ENCODE measurements at places on chromosomes 11 and 22.

- no peak for DNase-seq
Measured at GRCh38 chr11:113647856-113648255, 58.3 kb downstream of the TMPRSS5 start.

GRCh38 chr11:107722662-107723061 is 10.8 kb upstream of the SLN start:
- no peak for DNase-seq

DNA sequence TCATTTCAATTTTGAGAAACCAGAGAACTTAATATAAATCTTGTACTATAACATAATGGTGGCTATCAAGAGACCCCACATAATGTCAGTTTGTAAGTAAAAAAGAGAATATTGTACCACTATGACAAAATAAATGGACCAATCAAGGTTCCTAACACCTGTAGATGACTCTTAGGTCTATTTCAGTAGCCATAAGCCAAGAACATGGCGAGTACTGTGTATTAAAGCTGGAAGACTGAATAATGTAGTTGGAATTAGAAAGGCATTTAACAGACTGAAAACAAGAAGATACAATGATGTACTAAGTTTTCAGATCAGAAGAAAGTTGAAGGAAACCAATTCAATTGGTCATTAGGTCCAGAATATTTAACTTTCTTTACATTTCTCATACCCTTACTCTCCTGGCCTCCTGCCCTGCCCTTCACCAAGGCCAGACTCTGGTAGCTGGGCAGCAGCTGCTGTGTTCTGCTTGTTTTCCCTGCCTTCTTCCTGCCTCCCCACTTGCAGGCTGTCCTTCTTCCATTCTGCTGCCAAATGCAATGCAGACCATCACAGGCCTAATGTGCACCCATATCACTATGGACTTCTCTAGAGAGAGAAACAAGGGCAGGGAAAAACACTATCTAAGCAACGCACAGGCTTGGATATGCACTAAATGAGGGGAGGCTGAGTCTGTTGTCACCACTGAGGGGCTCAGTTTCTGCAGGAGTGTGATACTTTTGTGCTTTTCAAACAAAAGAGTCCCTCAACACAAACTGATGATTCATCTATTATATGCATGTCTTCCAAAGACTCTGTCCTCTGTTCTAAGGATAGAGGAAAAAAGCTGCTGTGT is 60.1 kb downstream of the RAB30 start:
- DNase-seq, result no peak

DNA sequence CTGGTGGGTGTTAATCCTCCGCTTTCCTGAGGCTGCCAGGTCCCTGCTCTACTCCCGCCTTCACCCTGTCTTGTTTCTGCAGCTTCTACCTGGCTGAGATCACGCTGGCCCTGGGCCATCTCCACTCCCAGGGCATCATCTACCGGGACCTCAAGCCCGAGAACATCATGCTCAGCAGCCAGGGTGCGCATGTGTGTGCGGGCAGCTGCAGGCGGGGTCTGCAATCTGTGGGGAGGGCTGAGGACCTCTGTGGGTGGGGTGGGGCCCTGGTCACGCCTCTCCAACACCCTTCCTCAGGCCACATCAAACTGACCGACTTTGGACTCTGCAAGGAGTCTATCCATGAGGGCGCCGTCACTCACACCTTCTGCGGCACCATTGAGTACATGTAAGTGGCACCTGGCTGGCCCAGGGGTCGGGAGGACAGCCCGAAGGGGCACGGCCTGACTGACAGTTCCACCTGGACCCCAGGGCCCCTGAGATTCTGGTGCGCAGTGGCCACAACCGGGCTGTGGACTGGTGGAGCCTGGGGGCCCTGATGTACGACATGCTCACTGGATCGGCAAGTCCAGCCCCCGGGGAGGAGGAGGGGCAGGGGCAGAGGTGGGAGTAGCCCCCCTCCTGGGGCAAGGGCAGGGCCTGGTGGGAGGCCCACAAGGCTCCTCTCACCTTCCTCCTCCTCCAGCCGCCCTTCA is 4.5 kb downstream of the RPS6KB2 start:
- DNase-seq, result no peak

GRCh38 chr22:49785841-49786471 is 41.7 kb downstream of the BRD1 start:
- DNase-seq, result no peak

GRCh38 chr11:37896016-37896415 is 1298.0 kb upstream of the RAG2 start:
- DNase-seq, result no peak

- DNase-seq, result no peak
Measured at GRCh38 chr11:11588243-11588642, 33.6 kb downstream of the GALNT18 start.

DNA sequence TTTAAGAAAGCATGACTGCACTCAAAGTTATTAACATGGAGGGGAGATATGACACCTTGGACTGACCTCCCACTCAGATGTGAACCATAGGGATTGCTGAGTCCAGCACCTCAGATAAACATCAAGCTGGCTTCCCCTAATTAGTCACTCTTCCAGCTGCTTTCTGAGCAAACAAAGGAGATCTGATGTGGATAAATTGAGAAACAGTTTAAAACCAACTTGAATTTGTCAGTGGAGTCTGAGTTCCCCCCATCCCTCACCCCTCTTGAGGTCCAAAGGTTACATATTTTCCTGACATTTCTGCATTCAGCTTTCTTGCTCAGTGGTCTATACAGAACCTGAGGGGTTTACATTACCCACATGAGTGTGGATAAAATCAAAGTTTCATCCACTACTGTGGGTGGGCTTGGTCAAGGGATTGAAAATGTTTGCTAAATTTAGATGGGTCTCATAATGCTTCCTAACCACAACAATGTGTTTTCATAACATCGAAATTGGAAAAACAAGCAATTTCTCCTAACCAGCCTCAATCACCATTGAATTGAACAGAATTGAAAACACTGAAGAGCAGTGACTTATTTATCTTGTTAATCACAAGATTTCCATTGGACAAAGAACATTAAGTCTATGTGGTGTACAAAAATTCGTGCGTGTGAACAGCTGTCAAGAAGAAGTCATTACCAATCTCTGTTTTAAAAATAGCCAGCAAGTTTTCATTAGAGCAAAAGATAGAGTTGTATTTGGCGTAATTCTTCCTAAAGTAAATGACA is 292.3 kb downstream of the METTL15 start:
- DNase-seq, result peak; percentile 58

GRCh38 chr11:76769645-76770586 is 13.2 kb upstream of the TSKU start:
- DNase-seq, result peak; percentile 53

DNA sequence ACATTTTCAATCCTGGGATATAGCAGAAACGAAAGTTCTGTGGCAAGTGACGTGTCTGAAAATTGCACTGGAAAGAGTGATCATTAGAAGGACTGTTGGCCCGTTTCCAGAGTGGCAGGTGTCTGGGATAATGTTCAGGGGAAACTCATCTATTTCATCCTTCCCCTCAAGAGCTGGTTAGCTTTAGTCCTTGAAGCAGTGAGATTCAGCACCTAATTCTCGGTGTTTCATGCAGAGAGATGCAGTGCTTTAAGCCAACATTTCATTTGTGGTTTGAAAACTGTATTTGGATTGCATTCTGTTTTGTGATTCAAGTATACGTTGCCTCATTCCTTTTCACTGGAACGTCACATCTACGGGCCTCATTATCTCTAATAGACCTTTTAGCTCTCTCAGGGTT is 205.0 kb upstream of the RAG2 start:
- no peak for DNase-seq

DNA sequence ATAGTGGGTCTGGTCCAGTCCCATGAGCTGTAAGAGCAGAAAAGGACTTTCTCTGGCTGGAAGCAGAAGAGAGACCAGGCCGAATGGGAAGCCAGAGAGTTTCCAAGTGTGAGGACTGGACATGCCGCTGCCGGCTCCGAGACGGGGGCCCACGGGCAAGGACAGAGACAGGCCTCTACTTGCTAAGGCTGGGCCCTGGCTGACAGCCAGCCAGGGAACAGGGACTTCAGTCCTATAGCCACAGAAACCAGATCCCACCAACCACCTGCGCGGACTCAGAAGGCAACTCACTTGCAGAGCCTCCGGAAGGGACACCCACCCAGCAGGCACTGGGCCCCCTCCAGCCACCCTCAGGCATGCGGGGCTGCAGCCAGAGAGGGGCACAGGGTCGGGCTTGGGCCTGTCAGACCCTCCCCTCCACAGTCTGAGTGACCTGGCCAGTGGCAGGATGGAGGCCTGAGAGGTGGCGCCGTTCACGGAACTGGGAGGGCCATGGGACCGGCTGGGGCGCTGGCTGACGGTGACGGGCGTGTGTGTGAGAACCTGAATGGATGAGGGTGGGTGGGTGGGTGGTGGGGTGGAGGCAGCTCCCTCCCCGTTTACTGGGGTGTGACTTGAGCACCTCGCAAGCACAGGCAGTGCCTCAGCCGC is 47.8 kb upstream of the A4GALT start:
- no peak for DNase-seq

DNA sequence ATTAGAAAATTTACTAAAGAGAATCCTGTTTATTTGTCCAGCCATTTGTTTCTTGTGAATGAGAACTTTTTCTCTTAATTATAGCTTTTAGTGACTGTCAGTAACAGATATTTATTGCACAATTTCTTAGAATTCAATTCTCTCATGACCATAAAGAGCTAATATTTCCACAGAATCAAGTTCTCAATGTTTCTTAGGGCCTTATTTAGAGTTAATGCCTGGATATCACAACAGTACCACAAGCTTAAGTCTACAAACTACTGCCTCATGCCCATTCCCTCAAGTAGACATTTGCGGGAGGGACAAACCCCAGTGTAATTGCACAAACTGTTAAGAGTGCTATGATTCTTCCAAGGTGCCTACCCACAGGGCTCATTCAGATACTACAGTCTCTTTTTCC is 199.7 kb upstream of the POU2AF2 start:
- DNase-seq, result no peak

- no peak for DNase-seq
Measured at GRCh38 chr11:1292018-1292643, 17.3 kb downstream of the TOLLIP start.

DNA sequence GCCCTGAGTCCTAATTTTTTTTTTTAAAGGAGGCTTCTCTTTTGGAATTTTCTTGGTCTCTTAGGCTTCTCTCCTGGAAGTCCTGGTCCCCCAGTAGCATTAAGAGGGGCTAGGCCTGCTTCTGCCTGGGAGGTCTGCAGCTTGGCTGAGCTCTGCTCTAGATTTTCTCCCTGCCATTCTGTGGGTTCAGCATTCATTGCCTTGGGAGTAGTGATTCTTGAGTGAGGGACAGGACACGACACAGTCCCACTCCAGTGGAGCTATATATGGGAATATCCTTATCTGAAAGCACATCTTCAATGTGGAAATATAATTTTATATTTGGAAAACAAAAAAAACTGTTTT is 3.7 kb downstream of the IGSF22 start:
- no peak for DNase-seq

DNA sequence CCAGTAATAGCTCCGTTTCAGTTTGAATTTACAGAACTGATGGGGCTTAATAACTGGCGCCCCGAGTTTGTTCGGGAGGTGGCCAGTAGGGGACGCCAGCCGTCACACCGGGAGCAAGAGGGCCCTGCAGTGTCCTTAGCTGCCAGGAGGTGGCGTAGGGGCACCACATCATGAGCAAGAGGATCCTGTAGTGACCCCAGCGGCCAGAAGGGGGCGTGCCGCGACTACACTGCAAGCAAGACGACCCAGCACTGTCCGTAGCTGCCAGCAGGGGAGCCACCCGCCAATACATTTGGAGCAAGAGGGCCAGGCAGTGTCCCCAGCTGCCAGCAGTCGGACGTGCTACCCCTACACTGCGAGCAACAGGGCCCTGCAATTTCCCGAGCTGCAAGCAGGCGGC is 663.7 kb upstream of the B3GAT1 start:
- peak; percentile 43 for DNase-seq

- DNase-seq, result no peak
Measured at GRCh38 chr11:31725176-31725575, 85.9 kb downstream of the PAX6 start.

Measured in ELR (cell line).